Neural progenitor cell (in vitro differentiated cells): ENCODE measurements at places on chromosomes 5 and 9.

GRCh38 chr9:14296495-14297113, 17.3 kb downstream of the NFIB start:
- DNase-seq = no peak

DNA sequence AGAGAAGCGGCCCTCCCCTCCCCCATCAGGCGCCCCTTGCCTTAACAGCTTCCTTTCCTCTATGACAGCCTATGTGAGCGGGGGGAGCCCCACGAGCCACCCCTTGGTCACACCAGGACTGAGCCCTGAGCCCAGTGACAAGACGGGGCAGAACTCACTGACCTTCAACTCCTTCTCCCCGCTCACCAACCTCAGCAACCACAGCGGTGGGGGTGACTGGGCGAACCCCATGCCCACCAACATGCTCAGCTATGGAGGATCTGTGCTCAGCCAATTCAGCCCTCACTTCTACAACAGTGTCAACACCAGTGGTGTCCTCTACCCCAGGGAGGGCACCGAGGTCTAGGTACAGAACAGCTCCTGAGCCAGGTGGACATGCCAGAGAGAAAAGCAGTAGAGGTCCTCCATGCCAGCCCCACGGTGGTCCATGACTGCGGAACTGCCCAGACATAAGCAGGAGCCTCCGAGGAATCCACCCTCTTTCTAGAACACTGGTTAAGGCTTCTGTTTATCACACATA, 2.6 kb downstream of the FOXI1 start:
- no peak for DNase-seq

GRCh38 chr5:24222876-24223275, 421.9 kb downstream of the CDH10 start:
- DNase-seq = no peak

- DNase-seq = no peak
Observed at GRCh38 chr5:179874536-179875292, 16.1 kb upstream of the MRNIP start.

DNA sequence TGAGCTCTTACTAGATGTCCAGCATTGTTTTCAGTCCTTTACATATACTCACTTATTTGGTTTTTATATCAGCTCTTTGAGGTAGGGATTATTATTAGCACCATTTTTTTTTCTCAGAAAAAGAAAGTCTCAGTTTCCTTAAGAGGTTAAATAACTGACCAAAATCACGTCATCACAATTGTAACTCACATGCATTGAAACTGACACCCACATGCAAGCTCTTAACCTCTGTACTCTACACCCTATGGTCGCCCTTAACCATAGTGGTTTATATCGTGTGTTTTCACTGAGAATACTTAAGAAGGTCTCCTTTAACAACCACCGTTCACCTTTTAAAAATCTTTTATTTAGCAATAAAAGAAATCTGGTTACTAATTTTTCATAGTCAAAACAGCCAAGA, 61.0 kb downstream of the PRDM6 start:
- no peak for DNase-seq

DNA sequence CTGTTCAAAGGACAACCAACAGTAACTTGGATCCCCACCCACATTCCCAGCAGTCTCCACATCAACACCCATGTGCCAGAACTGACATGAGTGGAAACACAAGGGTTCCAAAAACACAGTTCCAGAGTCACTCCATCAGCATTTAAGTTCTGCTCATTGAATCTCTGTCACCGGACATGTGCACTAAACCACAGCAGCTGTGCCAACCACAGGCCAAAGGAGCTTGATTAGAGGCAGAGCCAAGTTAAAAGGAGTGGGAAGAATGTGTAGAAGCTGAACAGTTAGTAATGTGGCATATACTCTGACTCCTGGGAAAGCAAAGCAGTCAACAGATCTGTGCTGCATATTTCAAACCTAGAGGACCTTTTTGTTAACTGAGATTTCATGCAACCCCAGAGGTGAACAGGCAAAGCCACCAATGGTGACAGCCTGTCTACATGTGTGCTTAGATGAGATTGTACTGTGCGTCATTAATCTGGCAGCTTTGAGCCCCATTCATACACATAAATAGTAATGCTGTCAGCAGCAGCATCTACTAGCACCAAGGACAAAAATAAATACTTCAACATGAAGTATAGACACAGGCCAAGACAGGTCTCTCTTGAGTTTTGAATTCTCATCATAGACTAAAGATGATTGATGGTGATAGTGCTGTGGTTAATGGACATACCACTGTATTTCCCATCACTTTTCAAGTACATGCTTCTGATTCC, 16.4 kb upstream of the FST start:
- no peak for DNase-seq

DNA sequence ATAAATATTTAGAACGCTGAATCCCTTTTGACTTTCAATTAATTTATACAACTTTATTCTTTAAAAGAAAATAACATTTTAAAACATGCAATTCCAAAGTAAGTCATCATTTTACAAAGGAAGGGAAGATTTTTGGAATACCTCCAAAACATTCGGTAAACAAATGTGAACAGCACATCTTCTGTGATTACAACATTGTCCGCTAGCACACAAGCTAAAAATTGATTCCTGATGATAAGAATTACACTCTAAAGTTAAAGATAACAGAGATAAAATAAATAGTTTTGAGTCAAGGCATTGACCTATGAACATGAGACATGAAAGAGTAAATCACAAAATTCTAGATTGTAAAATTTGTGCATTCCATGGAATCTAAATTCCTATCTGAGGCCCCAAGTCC, 56.2 kb upstream of the TRAF1 start:
- no peak for DNase-seq

DNA sequence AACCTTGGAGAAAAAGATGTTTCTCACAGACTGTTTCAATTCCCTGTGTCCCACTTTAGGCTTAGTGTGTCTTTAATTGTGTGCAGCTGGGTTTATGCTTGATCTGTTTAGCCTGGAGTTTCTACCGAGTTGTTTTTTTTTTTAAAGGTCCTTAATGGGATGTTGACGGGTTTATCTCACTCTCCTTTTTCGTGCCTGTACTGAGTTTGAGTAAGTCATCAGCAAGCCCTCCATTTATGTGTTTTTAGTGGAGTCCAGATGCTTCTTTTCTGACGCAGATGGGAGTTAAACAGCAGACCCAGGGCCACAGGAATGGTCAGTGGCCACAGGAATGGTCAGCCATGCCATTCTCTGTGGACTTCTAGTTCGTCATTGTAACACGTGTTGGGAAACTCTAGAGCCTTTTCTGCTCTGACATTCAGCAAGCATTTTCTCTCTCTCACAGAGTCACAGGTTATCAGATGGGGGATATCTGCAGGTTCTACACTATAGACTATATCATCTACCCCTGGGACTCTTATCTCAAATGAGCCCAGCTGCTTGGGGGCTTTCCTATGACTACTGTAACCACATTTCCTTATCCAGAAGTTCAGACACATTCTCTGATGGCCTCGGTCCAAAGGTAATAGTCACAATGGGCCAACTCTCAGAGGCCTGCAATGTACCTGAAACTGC, 190.5 kb downstream of the TTLL11 start:
- DNase-seq = no peak

DNA sequence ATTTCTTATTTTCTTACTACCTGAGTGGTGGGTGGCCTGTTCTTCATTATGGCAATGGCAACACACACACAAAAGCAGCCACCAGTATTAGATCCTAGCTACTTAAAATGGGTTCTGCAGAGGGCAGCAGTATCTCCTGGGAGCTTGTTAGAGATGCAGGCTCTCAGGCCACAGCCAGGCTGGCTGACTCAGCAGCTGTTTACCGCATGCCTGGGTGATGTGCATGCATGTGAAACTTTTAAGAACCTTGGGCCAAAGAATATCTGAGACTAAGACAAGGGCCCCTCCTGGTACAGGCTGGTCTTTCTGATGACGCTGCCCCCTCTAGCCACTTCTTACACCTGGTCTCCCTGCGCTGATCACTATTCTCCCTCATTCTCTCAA, 399.0 kb downstream of the MED10 start:
- no peak for DNase-seq

DNA sequence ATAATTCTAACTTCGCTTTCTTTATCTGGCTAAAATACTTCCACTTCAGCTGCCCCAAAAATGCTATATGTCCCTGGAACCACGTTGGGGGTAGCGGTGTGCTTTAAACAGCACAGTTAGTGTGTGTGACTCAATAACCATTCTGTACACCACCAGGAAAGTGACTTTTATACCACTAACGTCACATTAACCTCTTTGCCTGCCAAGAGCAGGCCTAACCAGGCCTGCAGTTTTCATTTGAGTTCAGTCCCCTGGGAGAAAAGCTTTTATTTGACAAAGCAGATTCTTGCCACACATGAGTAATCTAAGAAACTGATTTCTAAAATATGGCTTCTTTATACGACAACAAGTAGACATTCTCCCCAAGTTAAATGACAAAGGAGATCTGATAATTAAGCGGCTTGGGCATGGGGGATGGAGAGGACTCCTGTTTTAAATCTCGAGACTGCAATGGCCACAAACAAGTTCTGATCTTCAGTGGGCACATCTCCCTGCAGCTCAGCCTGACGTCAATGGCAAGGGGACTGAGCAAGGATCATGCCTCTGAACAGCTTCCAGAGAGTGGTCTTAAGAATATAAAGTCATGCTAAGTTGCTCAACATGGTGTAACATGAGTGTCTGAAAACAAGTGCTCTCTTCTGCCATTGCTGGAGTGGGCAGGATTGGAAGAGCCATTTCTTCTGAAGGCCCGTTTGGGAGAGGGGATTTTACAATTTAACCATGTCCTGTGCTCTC, 91.8 kb downstream of the GLIS3 start:
- DNase-seq = no peak

DNA sequence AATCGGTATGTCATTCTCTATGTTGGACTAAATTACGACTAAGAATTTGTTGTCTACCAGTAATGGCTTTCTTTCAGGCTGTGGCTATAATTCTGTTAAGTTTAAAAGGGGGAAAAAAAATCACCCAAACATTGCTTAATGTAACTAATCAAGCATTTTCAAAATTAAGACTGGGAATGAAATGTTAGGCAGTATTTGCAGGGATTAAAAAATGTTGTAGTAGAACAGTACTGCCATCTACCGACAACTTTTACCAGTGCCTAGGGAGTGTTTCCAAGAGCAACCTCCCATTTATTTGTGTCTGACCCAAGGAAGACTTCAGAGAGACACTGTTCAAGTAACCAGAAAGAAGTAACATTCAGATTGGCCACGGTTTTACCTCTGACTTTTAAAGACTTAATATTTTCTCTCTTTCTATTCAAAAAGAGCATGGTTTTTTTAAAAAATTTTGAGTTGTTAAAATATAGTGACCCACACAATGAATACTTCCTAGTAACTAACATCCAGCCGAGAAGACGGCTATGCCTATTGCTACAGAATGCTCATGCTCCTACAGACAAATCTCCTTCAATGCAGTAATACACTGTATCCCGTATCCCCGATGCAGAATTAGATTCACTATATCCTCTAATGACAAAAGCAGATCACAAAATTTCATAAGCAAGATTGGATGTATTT, 92.4 kb downstream of the ARL15 start:
- DNase-seq = peak; percentile 76

- no peak for DNase-seq
Observed at GRCh38 chr5:79798893-79799590, 109.4 kb downstream of the CMYA5 start.

- no peak for DNase-seq
Observed at GRCh38 chr9:16715404-16715803, 155.1 kb downstream of the BNC2 start.

- no peak for DNase-seq
Observed at GRCh38 chr9:123528501-123528900, 172.5 kb downstream of the CRB2 start.

DNA sequence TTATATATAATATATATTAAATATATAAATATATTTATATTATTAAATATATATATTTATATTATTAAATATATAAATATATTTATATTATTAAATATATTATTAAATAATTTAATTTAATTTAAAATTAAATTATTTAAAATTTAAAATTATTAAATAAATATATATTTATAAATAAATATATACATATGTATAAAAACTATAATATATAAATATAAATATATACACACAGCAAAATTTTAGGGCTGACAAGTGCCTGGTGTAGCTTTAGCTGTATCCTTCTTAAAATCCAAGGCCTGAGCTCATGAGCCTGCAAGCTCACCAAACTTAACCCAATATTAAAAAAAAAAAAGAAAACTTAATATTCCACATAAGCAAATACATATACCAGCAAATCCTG, 53.2 kb downstream of the UBAP2 start:
- DNase-seq = no peak

DNA sequence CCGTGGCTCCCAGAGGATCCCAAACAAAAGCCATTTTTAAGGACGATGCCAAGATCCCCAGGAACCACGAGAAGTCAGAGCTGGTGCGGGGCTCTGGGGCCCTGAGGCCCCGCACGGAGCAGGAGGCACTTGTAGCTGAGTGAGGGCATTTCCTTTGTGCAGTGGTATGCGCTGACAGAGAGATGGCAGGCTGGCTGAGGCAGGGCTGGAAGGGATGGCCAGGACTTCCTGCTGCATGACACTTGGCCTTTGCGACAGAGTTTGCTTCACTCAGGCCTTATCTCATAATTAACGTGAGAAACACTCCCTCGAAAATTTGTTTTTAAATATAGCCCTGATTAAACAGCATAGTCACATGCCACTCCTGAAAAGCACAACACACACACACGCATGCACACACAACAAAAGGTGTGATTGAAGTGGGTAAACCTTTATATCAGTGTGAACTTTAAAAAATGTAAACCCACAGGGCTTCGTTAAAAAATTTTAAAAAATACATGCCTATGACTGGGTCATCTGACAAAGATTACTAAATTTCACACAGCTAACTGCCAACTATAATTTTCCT, 536.6 kb downstream of the PDE4D start:
- DNase-seq = peak; percentile 70

- DNase-seq = no peak
Observed at GRCh38 chr9:97412626-97413385, 910 bp downstream of the TDRD7 start.

DNA sequence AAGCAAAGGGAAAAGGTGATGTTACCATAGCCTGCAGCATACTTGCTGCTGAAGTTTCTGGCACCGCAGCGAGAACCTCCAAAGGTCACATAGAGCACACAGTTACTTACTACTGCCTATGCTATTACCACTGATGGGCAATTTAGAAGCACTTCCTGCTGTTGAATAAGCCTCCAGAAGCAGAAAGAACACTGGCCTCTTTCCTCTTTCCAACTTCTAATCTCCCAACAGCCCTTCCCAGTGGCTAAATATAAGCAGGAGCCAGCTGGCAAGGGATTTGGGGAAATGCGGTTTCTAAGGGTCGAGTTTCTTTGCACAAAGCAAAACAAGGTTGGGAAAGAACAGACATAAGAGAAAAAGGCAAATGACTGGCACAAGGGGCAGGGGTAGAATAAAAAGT, 669.2 kb upstream of the ACO1 start:
- DNase-seq = peak; percentile 2

GRCh38 chr5:30505014-30505886, 688.2 kb upstream of the CDH6 start:
- DNase-seq = peak; percentile 44

DNA sequence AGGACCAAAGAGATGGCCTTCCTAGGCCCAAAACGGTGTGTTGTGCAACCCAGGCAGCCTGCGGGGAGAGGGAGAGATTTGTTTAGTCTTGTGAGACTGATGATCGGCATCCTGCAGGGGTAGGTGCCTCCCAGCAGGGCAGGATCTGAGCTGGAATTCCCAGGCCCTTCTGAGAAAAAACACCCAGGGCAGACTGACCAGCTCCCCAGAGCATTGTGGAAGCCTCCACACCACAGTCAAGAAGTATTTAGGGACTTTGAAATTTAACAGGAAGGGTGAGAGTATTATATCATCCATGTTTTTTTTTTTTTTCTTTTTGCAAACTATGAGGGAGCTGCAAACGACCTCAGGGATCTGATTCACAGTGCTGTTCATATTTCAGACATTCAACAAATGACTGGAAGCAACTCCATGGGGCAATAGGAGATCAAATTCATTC, 104.5 kb upstream of the LHFPL2 start:
- no peak for DNase-seq
